ENCODE measurements at places on chromosomes 3 and 15. TPM values are rescaled to one million over a fixed set of nuclear protein-coding genes. Genes with fewer than 3 reads are reported as not detected.

A4GNT gene
- not detected for total RNA-seq

RETNLB gene
- not detected for total RNA-seq

MESP2 gene
- not detected for total RNA-seq

VGLL4 gene
- total RNA-seq, result 139 TPM

DNASE1L3 gene
- total RNA-seq, result not detected

GOLGA8S gene
- 0.44 TPM for total RNA-seq

P2RY1 gene
- total RNA-seq, result 0.67 TPM

DNA sequence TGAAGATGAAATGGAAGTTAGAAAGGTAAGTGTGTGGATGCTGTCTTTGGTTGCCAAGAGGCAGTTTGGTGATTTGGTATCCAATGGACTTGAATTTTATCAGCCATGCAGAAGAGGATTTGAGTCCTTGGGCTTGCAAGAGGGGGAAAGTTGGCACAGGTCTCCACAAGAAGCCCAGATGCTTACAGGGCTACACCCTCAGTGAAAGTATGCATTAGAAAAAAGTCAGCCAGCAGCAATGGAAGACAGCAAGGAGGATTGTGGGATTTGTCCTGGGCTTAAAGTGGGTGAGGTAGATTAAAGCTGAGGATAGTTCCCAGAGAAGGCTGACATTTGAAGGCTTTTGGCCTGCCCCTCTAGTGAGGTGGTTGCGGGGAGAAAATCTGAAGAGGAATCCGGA, 17.0 kb downstream of the ZNF660 start:
- DNase-seq, result no peak

DNA sequence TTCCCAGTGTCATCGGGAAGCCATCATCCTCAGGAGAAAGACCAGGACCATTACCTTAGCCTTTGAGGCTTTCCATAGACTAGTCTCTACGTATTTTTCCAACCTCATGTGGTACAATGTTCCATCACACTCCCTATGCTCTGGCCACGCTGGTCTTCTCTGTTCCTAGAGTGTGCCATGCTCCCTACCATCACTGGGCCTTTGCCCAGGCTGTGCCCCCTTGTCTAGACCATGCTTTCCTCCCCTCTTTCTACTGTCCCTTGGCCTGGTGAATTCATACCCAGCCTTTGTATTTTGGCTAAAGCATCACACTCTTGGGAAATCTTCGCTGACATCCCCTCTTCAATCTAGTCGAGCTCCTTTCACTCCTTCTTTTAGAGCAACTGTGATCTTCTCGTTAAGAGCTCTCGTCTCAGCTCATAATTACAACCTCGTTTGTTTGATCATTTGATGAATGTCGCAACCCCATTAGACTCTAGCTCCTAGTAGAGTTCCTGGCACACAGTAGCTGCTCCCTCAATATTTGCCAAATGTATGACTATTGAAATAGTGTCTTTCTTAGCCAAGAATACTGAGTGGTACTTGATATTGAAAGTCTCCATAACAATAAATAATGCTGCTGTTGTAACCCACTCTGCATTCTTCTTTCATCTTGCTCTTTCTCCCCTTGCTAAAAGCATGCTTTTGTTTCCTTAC, 100.2 kb upstream of the FAM3D start:
- no peak for DNase-seq

DNA sequence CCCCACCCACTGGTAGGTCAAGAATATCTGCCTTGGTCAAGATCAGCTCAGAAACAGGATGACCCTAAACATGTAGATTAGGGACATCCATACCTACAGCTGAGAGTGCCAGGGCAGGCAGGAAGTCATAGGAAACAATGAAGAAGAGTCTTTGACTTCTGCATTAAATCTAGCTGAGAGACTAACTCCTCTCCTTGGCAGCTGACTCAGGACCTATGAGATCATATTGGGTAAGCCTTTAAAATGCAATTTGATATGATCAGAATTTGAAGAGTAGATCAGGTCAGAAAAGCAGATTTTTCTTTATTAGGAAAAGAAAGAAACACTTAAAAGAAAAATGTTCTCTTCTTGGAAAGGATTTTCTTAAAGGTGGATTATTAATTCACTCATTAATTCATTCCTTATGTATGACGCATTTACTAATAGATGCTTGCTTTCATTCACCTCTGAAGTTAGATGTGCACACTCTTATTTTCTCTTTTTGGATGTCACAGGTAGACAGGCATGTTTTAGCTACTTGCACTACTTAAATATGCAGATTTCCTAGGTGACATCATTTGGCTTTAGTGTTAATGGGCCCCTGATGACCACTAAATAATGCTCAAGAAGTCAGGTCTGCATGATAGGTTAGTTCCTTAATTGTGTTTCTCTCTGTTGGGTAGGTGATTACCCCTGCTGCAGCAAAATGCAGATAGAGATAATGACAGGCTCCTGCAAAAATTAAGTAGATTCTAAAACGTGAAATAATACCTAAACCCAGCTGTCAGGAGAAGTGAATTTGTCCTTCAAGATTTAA, 35.7 kb upstream of the GSK3B start:
- no peak for DNase-seq

DNA sequence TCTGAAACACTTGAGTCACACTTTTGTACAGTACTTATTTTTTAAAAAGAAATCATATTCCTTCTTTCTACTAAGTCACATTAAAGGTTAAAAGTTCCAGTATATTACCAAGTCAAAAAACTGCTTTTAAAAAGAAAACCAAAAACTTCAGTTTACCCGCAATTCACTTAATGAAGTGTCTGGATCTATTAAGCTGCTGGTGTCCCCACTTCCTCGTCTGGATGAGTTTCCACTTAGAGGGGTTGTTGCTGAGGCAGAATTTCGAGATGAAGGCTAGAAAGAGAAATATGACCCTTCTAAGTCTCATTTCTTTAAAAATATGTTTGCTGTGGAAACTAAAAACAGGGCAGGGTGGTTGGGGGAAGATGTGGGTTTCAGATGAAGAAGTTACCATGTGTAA, 79.7 kb downstream of the LRRFIP2 start:
- DNase-seq, result no peak

GRCh38 chr15:58268746-58269267, 130.6 kb downstream of the AQP9 start:
- DNase-seq, result no peak

- DNase-seq, result no peak
Observed at GRCh38 chr15:53404930-53405493, 354.5 kb downstream of the WDR72 start.

DNA sequence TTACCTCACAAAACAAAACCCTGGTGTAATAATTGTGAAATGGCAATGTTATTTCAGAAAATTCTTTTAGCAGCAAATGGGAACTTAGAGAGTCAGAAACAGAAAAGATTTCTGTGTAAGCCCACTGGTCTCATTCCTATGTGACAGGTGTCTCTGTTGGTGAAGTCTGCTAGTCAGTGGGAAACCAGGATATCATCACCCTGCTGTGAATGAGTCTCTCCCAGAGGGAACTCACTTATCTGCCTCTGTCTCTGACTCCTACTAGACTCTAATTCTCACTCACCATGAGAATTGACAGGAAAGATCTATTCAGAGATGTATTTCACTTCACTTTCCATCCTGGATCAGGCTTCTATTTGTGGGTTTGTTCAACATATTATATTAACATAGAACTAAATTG, 266.0 kb downstream of the EPHA3 start:
- DNase-seq, result no peak

GRCh38 chr3:8282541-8283165, 219.0 kb upstream of the LMCD1 start:
- DNase-seq, result no peak

GRCh38 chr3:130341388-130341787, 4.1 kb upstream of the COL6A5 start:
- no peak for DNase-seq

DNA sequence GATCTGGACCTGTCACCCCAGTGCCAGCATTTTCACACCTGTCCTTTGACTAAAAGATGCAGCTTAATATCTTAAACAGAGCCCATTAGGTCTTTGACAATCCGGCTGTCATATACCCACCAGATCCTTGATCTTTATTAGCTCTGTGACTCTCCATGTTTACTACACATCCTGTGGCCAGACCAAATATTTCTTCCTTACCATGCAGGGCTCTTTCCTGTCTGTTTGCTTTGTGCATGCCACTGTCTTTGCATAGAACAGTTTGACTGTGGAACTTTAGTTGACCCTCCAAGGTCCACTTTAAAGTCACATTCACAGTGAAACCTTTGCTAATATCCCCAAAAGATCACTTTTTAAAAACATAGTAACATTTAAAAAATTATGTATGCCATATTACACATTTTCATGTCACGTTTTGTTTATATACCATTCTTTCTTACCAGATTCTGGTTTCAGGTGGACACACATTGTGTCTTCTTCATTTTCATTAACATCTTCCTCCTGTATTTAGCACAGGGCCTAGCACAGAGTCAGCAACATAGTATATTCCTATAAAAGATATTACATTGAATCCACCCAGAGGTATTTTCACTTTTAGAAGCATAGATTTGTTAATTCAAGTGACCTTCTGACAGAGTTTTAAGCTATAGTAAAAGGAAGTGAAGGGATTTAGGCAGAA, 95.8 kb downstream of the RAP2B start:
- no peak for DNase-seq

GRCh38 chr3:134496471-134497071, 10.7 kb downstream of the CEP63 start:
- no peak for DNase-seq

DNA sequence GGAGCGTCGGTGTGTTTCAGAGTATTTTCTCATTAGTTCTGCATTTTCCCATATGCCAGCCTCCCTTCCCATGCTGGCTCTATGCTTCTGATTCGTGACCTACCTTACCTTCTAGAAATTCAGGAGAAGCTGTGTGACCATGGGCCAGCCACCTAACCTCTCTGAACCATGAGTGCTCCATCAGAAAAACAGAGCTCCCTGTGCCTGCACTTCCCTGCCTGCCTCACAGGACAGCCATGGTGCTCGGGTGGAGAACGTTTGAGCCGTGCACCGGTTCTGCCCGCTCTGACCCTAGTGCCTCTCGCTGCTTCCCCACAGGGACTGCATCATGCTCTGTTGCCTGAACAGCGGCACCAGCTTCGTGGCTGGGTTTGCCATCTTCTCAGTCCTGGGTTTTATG, 74.5 kb upstream of the SLC6A1 start:
- DNase-seq, result no peak

All from osteocyte (in vitro differentiated cells).